ENCODE measurements at places on chromosomes 2 and 18.

- DNase-seq, result no peak
Observed at GRCh38 chr2:9053534-9053931, 50.0 kb upstream of the MBOAT2 start.

DNA sequence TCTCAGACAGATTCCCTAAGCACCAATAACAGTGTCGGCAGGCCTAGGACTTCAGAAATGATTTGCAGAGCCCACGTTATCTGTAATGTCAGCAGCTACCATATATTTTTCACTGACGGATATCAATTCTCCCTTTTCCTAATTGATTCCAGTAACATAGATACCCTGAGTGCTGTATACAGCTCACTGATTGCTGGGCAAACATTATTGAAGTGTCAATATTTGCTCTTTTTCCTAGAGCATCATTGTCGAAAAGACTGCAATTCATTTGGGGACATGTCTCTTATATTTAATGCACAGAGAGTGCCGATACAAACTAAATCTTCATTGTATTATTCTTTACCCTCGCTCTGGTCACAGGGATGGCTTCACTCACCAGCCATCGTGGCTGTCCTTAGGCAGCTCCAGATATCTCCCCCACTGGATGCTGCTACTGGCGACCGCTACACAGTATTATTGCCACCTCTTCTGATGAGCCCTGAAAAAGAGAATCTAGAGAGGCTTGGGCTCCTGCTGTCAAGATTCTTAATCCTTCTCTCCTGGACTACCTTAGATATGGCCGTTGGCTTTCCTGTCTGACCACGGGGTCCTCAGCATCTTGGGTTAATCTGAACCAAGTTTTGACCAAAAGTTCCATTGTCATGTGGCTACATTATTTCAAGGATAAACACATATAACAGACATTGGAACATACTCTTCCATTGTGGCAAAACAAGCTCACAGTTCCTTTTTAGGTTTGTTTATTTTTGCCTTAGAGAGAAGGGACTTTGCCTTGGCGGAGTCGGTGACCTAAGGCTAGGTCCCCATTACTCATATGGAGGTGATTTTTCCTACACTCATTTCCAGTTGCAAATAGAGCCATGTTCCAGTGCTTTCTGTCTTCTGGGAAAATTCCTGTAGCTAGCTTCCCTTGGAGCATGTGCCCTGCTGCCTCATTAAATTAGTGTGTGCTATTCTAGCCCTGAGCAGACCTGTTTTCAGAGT is 105.4 kb downstream of the CPO start:
- no peak for DNase-seq

GRCh38 chr18:23718243-23718720 is 29.0 kb downstream of the LAMA3 start:
- DNase-seq, result no peak

DNA sequence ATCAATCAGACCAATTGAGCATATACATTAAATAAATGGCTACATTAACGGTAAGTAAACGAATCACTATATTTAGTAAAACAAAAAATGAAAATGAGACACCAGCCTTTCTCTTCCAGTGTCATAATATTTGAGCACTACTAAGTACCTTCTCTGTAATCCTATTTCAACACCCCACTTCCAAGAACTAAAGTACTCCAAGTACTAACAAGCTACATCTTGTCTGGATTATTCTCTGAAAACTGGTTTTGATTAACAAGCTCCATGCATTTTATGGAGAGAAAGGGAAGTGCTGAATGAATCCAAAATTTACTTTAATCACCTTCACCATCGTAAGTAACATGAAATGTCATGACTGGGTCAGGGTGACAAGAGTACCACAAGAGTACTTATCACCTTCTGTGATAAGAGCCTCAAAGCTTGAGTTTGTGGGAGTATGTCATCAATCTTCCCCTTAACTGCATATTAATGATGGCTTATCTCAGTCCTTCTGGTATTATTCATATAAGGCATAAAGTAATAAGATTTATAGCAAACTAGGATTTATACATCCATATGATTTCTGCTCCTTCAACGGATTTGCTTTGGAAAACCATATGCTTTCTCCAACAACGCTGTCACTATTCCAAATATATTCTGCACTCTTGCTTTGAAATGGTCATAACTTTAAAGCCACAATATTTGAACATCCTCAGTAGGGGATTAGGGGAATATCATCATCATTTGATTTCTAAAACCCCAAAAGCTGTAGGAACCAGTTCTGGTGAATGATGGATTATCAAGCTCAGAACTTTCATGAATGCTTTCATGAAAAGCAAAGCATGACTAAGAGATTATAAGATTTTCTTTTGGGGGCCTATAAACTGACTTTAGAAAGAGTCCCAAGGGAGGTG is 127.0 kb downstream of the ANTXR1 start:
- DNase-seq, result no peak

DNA sequence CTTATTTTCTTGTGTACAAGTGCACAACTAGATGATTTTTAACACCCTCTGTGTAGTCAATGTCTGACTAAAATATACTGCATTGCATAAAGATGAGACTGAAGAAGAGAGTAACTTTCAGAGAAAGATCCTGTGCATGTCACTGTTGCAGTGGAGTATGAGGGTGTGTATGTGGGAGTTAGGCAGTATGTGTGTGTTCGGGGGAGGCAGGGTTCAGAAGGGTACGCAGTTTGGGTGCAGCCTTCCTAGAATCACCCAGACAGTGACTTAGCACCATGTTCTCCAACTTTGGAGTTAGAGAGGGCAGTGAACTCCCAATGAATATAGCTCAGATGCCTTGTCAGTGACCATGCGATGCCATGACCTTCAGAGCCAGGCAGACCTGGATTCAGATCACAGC is 84.6 kb downstream of the LRATD1 start:
- no peak for DNase-seq

GRCh38 chr18:59540346-59540745 is 156.9 kb downstream of the CCBE1 start:
- no peak for DNase-seq

DNA sequence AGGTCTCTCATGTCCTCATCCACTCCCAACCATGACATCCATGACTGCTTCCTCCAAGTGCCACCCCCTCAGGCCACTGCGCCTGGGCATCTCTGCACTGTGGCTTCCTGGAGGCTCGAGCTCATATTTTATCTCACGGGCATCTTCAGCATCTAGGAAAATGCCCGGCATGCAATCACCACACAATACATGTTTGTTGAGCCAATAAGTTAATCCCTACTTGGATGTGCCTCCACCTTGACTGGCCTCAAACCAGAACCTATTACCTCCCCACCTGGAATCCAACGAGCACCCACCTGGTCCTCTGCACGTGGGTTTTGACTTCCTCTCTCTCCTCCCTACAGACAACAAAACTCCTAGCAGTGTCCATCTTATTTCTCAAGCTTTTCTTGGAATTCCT is 198.9 kb upstream of the REV1 start:
- DNase-seq, result no peak

- DNase-seq, result no peak
Observed at GRCh38 chr18:22517356-22517755, 99.6 kb upstream of the CTAGE1 start.

DNA sequence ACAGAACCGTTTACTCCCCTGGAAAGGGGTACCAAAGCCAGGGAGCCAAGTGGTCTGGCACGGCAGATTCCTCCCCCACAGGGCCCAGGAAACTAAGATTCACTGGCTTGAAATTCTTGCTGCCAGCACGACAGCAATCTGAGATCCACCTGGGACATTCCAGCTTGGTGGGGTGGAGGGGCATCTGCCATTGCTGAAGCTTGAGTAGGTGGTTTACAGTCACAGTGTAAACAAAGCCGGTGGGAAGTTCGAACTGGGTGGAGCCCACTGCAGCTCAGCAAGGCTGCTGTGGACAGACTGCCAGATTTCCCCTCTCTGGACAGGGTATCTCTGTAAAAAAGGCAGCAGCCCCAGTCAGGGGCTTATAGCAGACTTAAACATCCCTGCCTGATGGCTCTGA is 901.7 kb upstream of the LRRTM1 start:
- DNase-seq, result no peak

- no peak for DNase-seq
Observed at GRCh38 chr18:62776024-62776570, 60.8 kb downstream of the PHLPP1 start.

GRCh38 chr18:27008575-27008974 is 143.1 kb upstream of the AQP4 start:
- DNase-seq, result no peak

DNA sequence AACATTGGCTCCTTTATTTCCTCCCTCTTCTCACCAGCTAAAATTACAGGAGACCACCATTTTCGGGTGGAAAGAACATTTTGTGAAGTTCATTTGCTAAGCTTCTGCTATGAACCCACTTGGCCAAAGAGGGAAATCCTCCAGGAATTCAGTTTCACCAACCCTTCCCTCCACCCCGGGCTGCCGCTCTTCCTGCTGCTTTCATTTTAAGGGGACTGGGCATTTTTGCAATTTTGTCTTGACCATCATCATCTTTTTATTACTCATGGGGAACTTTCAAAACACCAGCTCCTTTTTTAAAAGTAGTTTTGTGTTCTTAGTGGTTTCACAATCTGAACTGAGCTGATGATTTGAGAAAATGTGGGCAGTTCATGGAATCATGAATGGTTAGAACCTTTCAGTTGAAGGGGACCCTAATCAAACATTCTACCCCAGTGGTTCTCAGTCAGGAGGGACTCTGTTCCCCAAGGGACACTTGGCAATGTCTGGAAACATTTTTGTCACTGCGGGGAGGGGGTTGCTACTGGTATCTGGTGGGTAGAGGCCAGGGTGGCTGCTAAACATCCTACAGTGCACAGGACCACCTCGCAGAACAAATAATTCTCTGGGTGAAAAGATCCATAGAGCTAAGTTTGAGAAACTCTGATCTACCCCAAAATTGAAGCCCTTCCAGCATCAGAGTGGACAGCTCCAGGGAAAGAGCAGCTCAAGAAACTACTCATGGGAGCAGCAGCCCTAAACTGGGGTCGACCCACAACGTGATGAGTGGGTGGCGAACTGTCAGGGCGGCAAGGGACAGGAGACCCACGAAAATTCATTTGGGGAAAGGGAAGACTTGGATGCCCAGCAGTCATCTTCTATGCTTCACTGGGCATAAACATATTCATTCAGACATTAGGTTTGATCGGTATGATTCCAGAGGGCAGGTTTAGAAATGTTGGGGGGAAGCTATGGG is 92.9 kb downstream of the ACKR3 start:
- DNase-seq, result peak; percentile 71

- DNase-seq, result peak; percentile 72
Observed at GRCh38 chr2:39780825-39781600, 2.0 kb upstream of the THUMPD2 start.

DNA sequence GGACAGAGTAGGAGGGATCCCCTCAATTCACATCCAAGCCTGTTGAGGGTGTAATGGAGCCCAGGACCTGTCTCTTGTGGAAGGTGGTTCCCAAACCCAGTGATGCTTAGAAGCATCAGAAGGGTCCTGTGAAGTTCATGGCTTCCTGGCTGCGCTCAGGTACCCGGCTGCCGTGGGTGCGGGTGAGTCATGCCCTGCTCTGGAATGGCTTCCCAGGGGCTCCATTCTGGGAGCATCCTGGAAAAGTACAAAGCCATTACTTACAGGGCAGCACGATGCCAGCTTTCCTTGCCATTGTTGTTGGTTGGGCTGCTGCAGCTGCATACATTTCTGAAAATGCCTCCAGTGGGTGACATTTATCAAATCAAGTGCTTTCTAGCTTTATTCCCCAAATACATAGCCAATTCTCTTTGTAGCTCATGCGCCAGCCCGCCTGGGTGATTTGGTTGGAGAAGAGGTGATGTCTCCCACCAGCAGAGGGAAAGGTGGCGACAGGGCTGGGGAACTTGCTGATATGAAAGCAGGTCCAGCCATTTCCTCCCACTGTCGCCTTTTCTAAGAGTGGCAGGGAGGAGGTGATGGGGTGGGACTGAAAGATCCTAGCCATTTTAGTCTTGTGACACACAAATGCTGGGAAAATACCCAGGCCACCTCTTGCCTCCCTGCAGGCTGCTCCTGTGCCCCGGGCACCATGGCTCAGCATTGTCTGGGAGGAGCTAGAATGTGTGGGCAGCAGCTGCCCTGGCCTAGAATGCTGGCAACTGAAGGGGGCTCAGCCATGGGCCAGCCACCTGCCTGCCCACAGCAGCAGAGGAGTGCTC is 65.9 kb upstream of the HPCAL1 start:
- DNase-seq, result no peak

DNA sequence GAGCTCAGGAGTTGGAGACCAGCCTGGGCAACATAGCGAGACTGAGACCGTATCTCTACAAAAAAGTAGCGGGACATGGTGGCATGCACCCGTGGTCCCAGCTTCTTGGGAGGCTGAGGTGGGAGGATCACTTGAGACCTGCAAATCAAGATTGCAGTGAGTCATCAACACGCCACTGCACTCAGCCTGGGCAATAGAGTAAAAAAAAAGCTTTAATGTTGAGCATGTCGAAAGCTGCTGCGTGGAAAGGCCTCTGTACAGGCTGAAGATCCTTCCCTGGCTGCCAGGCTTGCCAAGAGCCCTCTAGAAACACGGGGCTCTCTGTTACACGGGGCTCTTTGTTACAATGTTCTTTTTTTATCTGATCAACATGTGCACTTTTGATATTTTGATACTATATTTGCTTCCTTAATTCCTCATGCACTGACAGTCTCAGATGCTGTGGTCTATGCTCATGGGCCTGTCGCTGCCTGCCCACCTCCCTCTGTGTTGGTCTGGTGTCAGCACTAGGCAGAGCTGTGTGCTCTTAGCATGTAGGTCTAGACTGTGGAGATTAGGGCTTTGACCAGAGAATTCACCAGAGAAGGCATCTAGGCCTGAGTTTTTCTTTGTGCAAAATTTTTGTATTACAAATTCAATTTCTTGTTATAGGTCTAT is 18.7 kb downstream of the CLK1 start:
- DNase-seq, result no peak

DNA sequence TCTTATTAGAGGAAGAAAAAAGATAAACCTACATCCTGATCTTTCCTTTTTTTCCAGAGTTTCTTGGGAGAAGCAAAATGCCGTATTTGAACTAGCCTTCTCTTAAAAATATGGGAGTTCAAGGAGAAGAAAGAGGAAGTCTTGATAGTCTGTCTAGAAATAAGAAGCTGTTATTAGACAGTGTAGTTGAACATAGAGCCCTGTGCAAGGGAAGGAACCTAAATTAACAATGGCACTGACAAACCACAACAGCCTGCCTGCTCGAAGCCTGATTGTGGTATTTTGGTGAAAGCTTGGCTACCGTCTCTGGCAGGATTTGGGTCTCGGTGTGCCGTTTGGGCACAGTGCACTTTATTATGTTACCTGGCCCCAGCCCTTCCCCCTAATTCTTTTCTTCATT is 17.1 kb downstream of the SMARCAL1 start:
- DNase-seq, result peak; percentile 12

Data from suppressor macrophage treated with lipopolysaccharide for 1 hour (primary cell).